MV-4-11 (cell line): ENCODE measurements at places on chromosomes 4 and X.

DNA sequence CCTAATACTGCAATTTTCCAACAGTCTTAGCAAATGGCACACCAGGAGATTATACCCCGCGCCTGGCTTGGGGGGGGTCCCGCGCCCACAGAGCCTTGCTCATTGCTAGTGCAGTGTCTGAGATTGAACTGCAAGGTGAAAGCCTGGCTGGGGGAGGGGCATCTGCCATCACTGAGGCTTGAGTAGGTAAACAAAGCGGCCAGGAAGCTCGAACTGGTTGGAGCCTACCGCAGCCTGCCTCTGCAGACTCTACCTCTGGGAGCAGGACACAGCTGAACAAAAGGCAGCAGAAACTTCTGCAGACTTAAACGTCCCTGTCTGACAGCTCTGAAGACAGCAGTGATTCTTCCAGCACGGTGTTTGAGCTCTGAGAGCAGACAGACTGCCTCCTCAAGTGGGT lies 172.8 kb upstream of the NAP1L5 start:
- DNase-seq: no peak

DNA sequence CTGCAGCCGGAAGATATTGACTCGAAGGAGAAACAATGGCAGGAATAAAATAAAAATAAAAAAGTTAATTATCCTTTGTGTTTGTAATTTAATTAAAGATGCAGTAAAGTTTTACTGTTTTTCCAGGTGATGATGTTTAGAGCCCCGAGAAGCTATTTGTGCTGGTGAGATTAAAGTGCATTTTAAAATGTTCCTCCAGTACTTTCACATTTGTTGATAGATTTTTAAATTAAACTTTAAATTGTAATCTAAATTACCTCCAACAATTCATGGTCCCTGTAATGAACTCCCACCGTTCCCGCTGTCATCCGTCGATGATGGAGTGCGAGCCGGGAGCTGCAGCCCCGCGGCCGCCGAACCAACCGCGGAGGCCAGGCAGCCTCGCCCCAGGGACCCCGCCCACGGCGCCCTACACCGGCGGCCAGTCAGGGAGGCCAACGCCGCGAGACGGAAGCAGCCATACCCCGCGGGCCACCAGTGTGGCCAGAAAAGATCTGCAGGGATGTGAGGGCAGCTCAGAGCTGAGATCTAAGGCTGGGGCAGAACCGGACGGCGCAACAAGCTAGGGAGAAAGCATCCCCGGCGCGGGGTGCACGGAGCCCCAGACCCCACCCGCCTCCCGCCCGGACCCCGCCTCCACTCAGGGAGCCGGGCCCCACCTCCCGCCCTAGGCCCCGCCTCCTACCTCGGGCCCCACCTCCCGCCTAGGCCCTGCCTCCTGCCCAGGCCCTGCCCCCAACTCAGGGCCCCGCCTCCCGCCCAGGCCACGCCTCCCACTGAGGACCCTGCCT lies 104.0 kb downstream of the FAM53A start:
- DNase-seq: peak; percentile 83

DNA sequence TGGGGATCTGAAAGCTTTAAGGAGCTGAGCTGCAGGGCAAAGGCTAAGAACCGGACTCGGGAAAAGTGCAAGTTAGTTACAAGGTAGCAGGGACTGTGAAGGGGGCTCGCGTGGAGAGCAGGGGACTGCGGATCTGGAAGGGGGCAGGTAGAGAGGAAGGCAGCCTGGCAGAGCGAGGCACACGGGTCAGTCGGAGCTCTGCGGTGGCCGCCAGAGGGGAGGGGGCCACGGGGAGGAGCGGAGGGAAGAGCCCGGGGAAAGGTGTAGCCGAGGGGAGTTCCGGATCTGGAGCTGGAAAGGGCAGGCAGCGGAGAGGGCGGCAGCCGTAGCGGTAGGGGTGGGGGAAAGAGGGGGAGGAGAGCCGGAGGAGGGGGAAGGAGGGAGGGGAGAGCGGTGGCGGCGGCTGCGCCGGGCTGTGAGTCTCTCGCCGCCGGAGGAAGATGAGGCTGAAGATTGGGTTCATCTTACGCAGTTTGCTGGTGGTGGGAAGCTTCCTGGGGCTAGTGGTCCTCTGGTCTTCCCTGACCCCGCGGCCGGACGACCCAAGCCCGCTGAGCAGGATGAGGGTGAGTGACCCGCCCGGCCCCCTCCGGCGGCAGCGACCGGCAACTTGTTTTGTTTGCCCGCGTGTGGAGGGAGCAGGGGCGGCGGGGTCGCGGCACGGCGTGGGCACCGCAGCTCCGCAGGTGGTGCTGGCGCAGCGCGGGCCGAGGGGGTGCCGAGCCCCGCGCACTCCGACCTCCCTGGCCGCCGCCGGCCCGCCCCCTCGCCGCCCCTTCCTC lies at the start of gene GALNT7:
GALNT7 (plus strand) TSS at position 416 of the 782 bp plus-strand sequence; CDS start at position 441, 25 bp downstream.
- peak; percentile 31 for DNase-seq

- peak; percentile 48 for DNase-seq
These were observed 79.1 kb downstream of the CLCN4 start for GRCh38 chrX:10235851-10236250.

DNA sequence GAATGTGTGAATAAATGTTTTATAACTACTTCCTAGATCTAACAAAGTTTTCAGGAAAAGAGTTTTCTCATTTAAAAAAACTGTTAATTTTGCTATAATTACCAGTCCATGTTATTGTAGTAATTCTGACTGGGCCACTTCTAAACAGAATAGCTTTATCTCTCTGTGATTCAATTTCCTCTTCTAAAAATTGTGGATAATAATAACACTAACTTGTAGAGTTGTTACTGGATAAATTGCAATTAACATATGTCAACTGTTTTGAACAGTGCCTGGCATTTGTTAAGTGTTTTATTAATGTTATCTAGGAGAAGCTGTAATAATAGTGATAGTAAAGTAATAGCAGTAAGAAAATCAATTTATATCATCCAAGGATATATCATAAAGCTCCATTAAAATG lies 162.3 kb downstream of the BTC start:
- DNase-seq: no peak

GRCh38 chrX:46715530-46715929 lies 43.4 kb downstream of the SLC9A7 start:
- peak; percentile 66 for DNase-seq

GRCh38 chrX:51408462-51408861 lies 75.8 kb downstream of the NUDT10 start:
- no peak for DNase-seq

DNA sequence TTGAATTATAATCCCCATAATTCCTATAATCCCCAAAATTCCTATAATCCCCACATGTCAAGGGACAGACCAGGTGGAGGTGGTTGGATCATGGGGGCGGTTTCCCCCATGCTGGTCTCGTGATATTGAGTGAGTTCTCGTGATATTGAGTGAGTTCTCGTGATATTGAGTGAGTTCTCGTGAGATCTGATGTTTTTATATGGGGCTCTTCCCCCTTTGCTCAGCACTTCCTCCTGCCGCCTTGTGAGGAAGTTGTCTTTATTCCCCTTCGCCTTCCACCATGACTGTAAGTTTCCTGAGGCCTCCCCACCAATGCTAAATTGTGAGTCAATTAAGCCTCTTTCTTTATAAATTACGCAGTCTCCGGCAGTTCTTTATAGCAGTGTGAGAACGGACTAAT lies 36.6 kb upstream of the GPR78 start:
- DNase-seq: no peak

- no peak for DNase-seq
These were observed 49.4 kb downstream of the SPINK2 start for GRCh38 chr4:56772134-56772533.
